SJCRH30 (cell line): ENCODE measurements at places on chromosomes 6 and 20. TPM values are rescaled to one million over a fixed set of nuclear protein-coding genes. Genes with fewer than 3 reads are reported as not detected.

DNA sequence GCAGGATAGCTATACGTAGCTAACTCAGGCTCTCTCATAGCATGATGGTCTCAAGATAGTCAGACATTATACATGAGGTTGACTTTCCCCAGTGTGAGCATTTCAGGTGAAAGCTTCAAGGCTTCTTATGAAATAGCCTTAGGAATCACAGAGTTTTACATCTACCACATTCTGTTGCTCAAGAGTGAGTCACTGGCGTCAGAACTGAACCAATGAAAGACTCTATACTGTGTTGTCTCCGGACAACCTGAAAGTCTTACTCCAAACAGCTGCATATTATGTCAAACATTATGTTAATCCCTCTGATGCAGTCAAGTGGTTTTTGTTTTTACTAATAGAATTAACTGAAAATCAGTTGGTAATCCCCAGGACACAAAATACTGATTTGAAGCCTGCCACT lies 79.8 kb upstream of the TRDN start:
- no peak overlapping the region for H3K27ac ChIP-seq
- H3K4me3 ChIP-seq: no peak overlapping the region
- no peaks in the 10 kb centered on the region for H3K27me3 ChIP-seq
- no peaks in the 10 kb centered on the region for H3K36me3 ChIP-seq

- H3K27ac ChIP-seq: no peak overlapping the region
- peaks cover 17% of the 10 kb centered on the region for H3K27me3 ChIP-seq
- no peak for DNase-seq
- no peak overlapping the region for H3K4me3 ChIP-seq
- no peaks in the 10 kb centered on the region for H3K36me3 ChIP-seq
Observed at GRCh38 chr6:168834042-168834587, 393.1 kb downstream of the SMOC2 start.

Gene CASS4
- total RNA-seq: 4.9 and 5.1 TPM in 2 replicates

DNA sequence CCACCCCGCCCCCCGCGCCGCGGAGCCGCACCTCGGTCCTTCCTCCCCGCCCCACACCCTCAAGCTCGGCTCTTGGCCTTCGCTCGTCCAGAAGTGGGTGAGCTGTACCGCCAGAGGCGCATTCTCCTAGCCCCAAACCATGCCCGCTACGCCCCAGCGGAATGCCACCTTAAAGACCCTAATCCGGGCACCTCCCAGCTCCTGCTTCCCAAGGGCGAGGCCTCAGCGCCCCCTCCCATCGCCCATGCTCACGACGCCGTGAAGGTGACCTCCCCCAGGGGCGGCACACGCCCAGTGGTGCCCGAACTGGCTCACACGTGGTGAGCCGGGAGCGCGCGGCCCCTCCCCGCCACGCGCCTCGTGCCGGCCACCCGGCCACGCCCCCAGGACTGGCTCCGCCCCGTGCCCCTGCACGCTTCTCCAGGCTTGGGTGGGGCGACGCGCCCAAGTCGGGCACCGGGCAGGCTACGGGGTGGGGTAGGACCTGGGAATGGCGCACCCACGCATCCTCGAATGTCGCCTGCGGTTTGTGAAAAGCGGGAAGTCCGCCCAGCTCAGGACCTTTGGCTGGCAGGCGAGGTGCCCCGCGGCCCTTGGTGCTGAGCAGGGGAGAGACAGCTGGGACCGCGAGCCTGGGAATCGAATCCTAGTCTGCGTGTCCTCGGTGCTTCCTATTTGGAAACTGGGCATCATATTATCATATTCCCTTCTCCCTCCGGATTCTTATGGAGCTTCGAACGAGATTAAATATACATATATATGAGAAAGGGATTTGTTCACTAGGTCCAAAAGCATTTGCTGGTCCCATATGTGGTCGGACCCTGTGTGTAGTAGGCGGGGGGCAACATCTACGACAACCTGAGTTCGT lies 941 bp upstream of the SOX12 start:
- peak overlapping the region; percentile 79 for H3K27ac ChIP-seq
- H3K4me3 ChIP-seq: peak overlapping the region; percentile 77
- no peaks in the 10 kb centered on the region for H3K27me3 ChIP-seq

DNA sequence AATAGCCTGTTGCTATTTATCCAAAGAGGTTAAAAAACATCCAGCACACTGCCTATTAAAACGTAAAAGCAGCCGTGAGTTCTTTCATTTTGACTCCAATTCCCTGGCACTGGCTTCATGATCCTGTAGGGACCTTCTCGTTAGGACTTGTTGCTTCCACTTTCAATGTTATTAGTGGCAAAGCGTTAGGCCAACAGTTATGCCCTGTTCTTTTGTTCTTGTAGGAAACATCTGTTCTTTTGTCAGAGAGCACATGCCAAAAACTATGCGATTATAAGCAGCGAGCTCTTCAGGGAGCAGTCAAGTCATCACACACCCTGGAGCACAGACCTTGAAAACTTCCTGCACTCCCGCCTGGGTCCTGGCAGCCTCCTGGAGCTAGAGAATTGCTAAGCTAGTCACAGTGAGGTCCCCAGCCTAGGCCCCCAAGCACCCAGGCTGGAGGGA lies 609.5 kb upstream of the ARID1B start:
- H3K4me1 ChIP-seq: no peaks in the 10 kb centered on the region
- no peaks in the 10 kb centered on the region for H3K27me3 ChIP-seq
- H3K4me3 ChIP-seq: no peak overlapping the region
- H3K27ac ChIP-seq: no peak overlapping the region
- no peak for DNase-seq
- no peaks in the 10 kb centered on the region for H3K36me3 ChIP-seq

- H3K27me3 ChIP-seq: no peaks in the 10 kb centered on the region
- peak; percentile 87 for DNase-seq
- H3K36me3 ChIP-seq: no peaks in the 10 kb centered on the region
- H3K4me3 ChIP-seq: peak overlapping the region; percentile 55
- H3K4me1 ChIP-seq: peaks cover 7% of the 10 kb centered on the region
Observed at GRCh38 chr6:138682704-138683527, 90.7 kb upstream of the CCDC28A start.

DNA sequence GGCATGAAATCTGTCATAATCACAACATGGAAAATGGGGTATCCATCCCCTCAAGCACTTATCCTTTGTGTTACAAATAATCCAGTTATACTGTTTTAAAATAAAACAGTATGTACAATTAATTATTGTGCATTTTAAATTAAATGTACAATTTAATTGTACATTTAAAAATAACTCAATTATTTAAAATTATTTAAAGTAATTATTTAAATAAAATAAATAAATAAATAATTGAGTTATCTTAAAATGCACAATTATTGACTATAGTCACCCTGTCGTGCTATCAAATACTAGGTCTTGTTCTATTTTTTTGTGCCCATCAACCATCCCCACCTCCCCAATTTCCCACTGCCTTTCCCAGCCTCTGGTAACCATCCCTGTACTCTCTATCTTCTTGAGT lies 66.9 kb upstream of the KCNG1 start:
- no peak for DNase-seq
- H3K4me1 ChIP-seq: no peaks in the 10 kb centered on the region
- peaks cover 35% of the 10 kb centered on the region for H3K27me3 ChIP-seq
- H3K36me3 ChIP-seq: no peaks in the 10 kb centered on the region
- H3K4me3 ChIP-seq: no peak overlapping the region

Gene CNKSR3
- 29.6 and 33.8 TPM in 2 replicates for total RNA-seq

Gene UBD
- not detected in 2 replicates for total RNA-seq

Gene DPPA5
- not detected in 2 replicates for total RNA-seq

GRCh38 chr6:33018904-33019303 lies 9.5 kb upstream of the HLA-DOA start:
- peaks cover 10% of the 10 kb centered on the region for H3K27me3 ChIP-seq
- no peaks in the 10 kb centered on the region for H3K36me3 ChIP-seq
- DNase-seq: peak; percentile 16
- H3K4me3 ChIP-seq: no peak overlapping the region
- no peaks in the 10 kb centered on the region for H3K4me1 ChIP-seq

GRCh38 chr6:32416036-32416435 lies 9.1 kb upstream of the BTNL2 start:
- peaks cover 9% of the 10 kb centered on the region; the same call in 1 of the 2 replicates for H3K27me3 ChIP-seq
- no peaks in the 10 kb centered on the region for H3K4me1 ChIP-seq
- H3K27ac ChIP-seq: no peak overlapping the region

Gene GID8
- 109 and 117 TPM in 2 replicates for total RNA-seq

DNA sequence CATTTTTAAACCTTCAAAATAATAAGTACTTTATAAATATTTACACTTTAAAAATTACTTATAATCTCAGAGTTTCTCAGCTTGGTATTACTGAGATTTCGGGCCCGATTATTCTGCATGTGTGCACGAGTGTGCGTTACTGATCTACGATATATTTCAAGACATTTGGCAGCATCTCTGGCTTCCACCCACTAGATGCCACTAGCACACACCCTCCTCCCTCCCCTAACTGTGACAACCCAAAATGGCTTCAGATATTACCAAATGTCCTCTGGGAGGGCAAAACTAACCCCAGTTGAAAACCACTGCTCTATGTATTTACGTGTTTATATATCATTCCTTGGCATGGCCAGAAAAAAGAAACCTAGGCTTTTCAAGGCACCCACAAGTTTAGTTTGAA lies 95.9 kb downstream of the FYN start:
- peaks cover 19% of the 10 kb centered on the region for H3K4me1 ChIP-seq
- DNase-seq: no peak
- H3K27ac ChIP-seq: no peak overlapping the region
- H3K36me3 ChIP-seq: peaks cover 3% of the 10 kb centered on the region; the same call in 1 of the 2 replicates
- H3K4me3 ChIP-seq: no peak overlapping the region

GRCh38 chr6:130354322-130354721 lies 11.5 kb upstream of the TMEM200A start:
- H3K4me1 ChIP-seq: no peaks in the 10 kb centered on the region
- H3K27me3 ChIP-seq: no peaks in the 10 kb centered on the region
- H3K4me3 ChIP-seq: no peak overlapping the region
- DNase-seq: no peak

Gene TMEM170B
- 1.0 and 1.5 TPM in 2 replicates for total RNA-seq

DNA sequence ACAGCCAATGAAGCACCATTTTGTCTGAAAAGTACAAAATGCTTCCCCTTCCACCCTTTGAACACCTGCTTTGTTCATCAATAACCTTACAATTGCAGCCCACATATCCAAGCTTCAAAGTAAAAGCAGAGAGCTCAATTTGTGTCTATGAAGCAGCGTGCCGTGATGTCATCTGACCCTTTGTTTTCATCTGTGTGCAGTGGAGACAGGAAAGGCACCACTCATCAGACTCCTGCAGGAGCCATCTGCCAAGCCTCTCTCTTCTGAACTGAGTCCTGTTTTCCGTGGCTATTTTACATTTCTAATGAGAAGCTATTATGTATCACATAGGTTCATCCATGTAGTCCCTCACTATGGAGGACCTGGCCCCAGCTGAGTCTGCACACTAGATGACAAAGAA lies 7.5 kb upstream of the LY86 start:
- DNase-seq: no peak
- H3K27ac ChIP-seq: no peak overlapping the region
- no peak overlapping the region for H3K4me3 ChIP-seq
- H3K36me3 ChIP-seq: no peaks in the 10 kb centered on the region

DNA sequence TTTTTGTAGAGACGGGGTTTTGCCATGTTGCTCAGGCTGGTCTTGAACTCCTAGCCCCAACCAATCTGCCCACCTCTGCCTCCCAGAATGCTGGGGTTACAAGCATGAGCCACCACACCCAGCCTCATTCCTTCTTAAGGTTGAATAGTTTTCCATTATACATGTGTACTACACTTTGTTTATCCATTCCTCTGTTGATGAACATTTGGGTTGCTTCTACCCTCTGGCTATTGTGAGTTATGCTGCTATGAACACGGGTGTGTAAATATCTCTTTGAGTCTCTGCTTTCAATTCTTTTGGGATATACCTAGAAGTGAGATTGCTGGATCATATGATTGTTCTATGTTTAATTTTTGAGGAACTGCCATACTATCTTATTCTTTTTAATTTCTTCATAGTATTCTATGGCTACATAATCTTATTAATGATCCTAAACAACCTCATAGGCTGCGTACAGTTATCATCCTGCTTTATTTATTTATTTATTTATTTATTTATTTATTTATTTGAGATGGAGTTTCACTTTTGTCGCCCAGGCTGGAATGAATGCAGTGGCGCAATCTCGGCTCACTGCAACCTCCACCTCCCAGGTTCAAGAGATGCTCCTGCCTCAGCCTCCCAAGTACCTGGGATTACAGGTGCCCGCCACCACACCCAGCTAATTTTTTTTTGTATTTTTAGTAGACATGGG lies 49.2 kb upstream of the TLDC2 start:
- H3K4me3 ChIP-seq: no peak overlapping the region
- no peak overlapping the region for H3K27ac ChIP-seq
- no peaks in the 10 kb centered on the region for H3K27me3 ChIP-seq
- H3K4me1 ChIP-seq: peaks cover 6% of the 10 kb centered on the region; the same call in 1 of the 2 replicates
- peaks cover 31% of the 10 kb centered on the region for H3K36me3 ChIP-seq

DNA sequence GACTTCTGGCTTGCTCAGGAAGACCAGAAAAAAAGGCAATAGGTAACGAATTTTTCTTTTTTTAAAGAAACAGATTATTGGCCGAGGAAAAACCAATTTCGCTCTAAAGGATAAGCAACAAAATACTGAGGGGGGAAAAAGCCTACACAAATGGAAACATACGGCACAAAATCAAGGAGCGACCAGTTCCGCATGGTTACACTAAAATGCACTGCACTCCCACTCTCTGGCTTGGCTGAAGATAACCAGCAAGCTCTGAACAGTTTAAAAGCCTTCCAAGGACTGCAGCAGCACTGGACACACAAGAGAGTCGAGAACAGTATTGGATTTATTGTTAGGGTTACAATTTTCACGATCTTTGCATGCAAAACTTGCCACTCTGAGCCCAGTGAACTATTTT lies 881 bp upstream of the MAP7 start:
- no peak overlapping the region for H3K4me3 ChIP-seq
- no peak for DNase-seq
- peaks cover 16% of the 10 kb centered on the region for H3K27me3 ChIP-seq
- H3K4me1 ChIP-seq: no peaks in the 10 kb centered on the region

Gene CRIP3
- not detected in 2 replicates for total RNA-seq

DNA sequence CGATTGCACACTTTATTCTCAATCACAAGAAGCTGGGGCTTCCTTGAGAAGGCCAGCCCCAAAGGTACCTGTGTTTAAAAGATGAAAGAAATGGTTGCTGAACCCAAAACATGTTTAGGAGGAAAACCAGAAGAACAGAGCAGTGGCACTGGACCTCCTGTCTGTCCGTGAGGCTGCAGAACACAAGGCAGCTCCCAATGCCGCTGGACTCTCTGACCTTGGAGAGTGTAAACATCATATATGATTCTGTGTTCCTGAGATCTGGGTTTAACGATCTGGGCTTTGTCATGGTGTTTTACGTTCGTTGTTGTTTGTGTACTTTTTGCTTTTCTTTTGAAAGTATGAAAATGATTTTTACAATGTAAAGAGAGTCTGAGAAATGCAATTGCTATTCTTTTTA lies 106.1 kb downstream of the SLC22A3 start:
- H3K4me3 ChIP-seq: no peak overlapping the region
- no peak overlapping the region for H3K27ac ChIP-seq
- H3K36me3 ChIP-seq: no peaks in the 10 kb centered on the region
- H3K27me3 ChIP-seq: no peaks in the 10 kb centered on the region; the same call in 1 of the 2 replicates
- no peak for DNase-seq

GRCh38 chr20:53734006-53734688 lies 140.5 kb upstream of the ZNF217 start:
- no peak overlapping the region for H3K27ac ChIP-seq
- H3K27me3 ChIP-seq: no peaks in the 10 kb centered on the region
- H3K4me1 ChIP-seq: peaks cover 15% of the 10 kb centered on the region
- H3K36me3 ChIP-seq: no peaks in the 10 kb centered on the region
